SJCRH30 (cell line): ENCODE measurements at places on chromosomes 3 and 15.

DNA sequence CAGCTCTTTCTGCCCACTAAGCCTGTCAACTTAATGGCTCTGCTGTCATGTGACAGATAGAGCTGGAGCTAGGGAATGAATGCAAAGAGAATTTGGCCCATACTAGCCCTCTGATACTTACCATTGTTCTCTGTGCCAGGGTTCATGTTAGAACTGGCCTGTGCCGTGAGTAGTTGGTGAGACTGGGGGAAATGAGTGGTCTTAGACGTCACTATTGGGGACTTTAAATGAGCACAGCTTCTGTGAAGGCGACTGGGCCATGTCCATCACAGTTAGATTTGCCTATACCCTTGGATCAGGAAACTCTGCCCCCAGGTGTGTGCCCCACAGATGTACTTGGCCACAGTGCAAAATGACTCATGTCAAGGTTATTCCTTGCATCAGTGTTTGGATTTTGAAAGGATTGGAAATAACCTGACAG lies 124.9 kb downstream of the PTPRG start:
- DNase-seq, result no peak
- H3K27me3 ChIP-seq, result no peaks in the 10 kb centered on the region
- peaks cover 11% of the 10 kb centered on the region for H3K4me1 ChIP-seq
- H3K4me3 ChIP-seq, result no peak overlapping the region
- no peaks in the 10 kb centered on the region for H3K36me3 ChIP-seq
- no peak overlapping the region for H3K27ac ChIP-seq

DNA sequence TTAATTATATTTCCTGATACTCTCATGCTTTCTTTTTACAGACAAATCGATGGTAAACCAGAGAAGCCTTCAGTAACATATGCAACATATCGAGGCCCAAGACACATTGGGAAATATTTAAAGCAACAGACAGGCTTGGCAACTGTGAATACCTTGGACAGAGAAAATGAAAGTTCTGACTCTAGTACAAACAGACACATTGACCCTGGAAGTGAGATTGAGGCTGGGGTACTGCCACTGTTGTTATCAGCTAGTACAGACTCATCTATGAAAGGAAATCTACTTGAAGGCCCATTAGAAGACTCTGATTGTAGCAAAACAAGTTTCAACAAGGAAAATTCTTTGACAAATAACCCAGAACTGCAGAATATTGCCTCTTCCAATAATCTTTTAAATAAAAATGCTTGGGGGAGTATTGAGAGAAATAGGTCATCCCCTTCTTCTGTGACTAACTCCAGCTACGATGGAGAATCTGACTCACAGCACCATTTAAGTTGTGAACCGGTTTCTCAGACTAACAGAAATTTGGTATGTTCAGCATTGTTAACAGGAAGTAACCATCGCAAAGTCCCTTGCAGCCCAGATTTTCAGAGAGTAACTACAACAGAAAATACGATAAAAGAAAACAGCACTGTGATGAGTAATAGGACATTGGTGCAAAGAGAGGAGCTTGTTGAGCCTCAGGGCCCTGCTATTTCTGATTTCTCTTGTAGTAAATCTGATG lies 50.2 kb downstream of the CRYBG3 start:
- H3K4me1 ChIP-seq, result no peaks in the 10 kb centered on the region
- no peak for DNase-seq
- H3K36me3 ChIP-seq, result 0 out of 2 replicates have a peak, but pooled peaks cover 6% of the 10 kb centered on the region
- no peak overlapping the region for H3K4me3 ChIP-seq
- no peaks in the 10 kb centered on the region for H3K27me3 ChIP-seq
- no peak overlapping the region for H3K27ac ChIP-seq

DNA sequence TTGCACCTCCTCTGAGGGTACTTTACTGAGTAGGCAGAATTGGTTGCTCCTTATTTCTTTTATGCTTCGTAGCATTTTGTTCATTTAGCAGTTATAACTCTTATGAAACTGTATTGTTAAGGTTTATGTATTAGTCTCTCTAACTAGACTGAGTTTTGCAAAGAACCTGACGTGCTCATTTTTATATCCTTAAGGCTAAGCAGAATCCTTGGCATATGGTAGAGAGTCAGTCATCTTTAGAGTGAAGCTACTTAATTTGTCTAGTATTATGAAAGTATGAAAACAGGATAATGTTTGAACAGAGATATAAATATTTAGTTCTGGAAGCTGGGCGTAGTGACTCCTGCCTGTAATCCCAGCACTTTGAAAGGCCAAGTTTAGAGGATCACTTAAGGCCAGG lies 20.1 kb downstream of the CRYBG3 start:
- no peak for DNase-seq
- H3K36me3 ChIP-seq, result no peaks in the 10 kb centered on the region
- no peak overlapping the region for H3K27ac ChIP-seq

- no peak for DNase-seq
- no peaks in the 10 kb centered on the region for H3K27me3 ChIP-seq
- H3K27ac ChIP-seq, result no peak overlapping the region
- H3K36me3 ChIP-seq, result no peaks in the 10 kb centered on the region
Observed at GRCh38 chr3:186996356-186996755, 66.0 kb downstream of the ST6GAL1 start.

DNA sequence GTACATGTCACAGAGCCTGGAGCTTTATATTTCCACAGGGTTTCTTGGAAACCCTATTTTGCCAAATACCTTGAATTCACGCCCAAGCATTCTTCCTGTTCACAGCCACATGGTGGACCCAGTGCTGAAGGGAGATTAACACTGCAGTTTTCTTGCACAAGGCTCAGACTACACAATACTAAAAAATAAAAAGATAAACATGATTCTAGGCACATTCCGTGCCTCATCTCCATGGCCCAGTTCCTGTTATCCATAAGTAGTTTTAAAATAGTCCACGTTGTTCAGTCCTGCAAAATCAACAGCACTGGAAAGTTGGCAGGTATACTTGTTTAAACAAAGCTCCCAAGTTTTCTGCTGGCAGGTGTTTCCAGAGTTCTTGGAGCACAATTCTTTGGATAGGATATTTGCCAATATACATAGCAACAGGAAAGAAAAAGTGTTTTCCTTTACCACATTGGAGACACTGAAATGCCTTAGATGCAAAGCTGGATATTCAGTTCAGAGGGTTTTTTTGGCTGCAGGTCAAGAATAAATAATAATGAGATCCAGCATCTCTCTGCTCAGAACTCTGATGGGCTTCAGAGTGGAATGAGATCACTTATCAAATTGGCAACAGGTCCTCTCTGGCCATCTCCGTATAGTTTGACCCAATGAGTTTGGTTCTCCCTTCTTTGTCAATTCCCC lies 88.1 kb upstream of the TGFBR2 start:
- no peaks in the 10 kb centered on the region for H3K4me1 ChIP-seq
- H3K27me3 ChIP-seq, result no peaks in the 10 kb centered on the region
- H3K36me3 ChIP-seq, result no peaks in the 10 kb centered on the region
- no peak for DNase-seq
- H3K27ac ChIP-seq, result no peak overlapping the region

DNA sequence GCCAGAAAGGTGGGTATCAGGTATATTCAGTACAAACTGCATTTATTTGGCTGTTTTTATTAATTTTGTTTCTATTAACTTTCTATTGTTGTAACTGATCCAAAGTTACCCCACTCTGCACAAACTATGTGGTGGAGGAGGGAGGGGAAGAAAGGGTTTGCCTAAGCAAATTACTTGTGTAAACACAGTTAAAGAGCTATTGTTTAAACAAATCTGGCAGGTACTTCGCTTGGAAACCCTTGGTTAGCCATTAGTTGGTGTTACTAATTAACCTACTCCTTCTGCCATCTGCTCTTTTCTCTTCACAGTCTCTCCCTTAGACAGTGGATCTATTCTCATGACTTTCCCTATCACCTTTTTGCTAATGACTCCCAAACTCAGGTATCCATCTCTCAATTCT lies 328.4 kb upstream of the NECTIN3 start:
- no peaks in the 10 kb centered on the region for H3K27me3 ChIP-seq
- H3K4me1 ChIP-seq, result no peaks in the 10 kb centered on the region
- no peaks in the 10 kb centered on the region for H3K36me3 ChIP-seq
- no peak for DNase-seq
- no peak overlapping the region for H3K27ac ChIP-seq

DNA sequence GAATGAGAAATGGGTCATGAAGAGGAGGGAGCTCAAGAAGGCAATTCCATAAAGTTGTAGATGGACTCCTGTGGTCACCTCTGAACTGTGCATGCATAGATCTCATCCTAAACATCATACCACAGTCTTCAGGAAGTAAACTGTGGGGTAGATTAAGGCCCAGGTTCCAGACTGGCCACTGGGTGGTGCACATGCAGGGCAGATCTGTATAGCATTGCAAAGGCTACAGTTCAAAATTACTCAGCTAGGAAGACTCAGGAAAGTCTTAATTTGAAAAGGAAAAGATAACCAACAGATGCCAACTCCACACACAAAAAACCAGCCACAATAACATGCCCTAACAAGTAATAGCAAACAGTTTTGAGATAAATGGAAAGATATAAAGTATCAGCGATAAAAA lies 20.3 kb downstream of the KY start:
- no peaks in the 10 kb centered on the region for H3K36me3 ChIP-seq
- no peaks in the 10 kb centered on the region for H3K4me1 ChIP-seq
- no peaks in the 10 kb centered on the region for H3K27me3 ChIP-seq
- H3K4me3 ChIP-seq, result no peak overlapping the region

GRCh38 chr15:42048821-42049200 lies 28.0 kb upstream of the PLA2G4E start:
- no peak overlapping the region for H3K4me3 ChIP-seq
- no peaks in the 10 kb centered on the region for H3K36me3 ChIP-seq
- no peaks in the 10 kb centered on the region for H3K27me3 ChIP-seq
- H3K4me1 ChIP-seq, result peaks cover 3% of the 10 kb centered on the region; the same call in 1 of the 2 replicates

DNA sequence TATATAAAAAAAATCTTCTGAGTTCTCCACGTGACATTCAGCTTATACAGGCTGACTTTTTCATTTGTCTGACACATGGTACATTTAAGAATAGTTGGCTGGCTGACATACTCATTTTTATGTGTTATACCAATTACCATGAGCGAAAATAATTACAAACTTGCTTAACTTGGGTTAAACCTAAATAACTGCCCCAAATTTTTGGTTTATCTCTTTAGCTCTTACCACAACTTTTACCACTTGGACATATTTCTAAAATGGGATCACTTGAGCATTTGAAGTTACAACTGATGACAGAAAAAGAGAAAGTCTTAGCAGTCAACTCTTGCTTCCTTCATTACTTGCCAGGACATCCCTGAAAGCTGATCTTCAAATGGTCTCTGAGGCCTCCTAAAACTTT lies 618.1 kb downstream of the RBMS3 start:
- no peaks in the 10 kb centered on the region for H3K36me3 ChIP-seq
- H3K4me1 ChIP-seq, result no peaks in the 10 kb centered on the region
- no peak for DNase-seq
- H3K27ac ChIP-seq, result no peak overlapping the region
- H3K4me3 ChIP-seq, result no peak overlapping the region

- H3K27ac ChIP-seq, result no peak overlapping the region
- no peak for DNase-seq
- no peaks in the 10 kb centered on the region for H3K36me3 ChIP-seq
- no peaks in the 10 kb centered on the region for H3K27me3 ChIP-seq
- H3K4me3 ChIP-seq, result no peak overlapping the region
- no peaks in the 10 kb centered on the region for H3K4me1 ChIP-seq
Observed at GRCh38 chr3:49181351-49181750, 10.0 kb downstream of the KLHDC8B start.

- H3K27me3 ChIP-seq, result no peaks in the 10 kb centered on the region
- DNase-seq, result no peak
- peaks cover 10% of the 10 kb centered on the region for H3K4me1 ChIP-seq
- H3K4me3 ChIP-seq, result no peak overlapping the region
- H3K36me3 ChIP-seq, result no peaks in the 10 kb centered on the region
Observed at GRCh38 chr15:100781961-100782530, 97.6 kb upstream of the ALDH1A3 start.

DNA sequence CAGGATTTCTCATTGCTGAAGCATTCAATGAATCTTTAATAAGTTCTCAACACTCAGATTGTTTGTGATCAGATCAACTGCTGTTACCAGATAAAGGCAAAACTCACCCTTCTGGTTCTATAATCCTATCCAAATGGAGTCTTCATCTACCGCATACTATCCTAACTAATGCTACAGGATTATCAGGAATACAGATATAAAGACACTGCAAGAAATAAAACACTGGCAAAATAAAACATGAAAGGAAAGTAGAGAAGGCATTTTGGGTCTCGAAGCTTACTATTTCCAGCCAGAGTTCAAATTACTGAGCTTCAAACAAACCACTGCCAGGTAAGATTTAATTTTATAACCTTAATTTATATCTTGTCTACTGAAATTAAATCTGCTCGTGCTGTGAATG lies 524 bp downstream of the CHRM5 start:
- no peaks in the 10 kb centered on the region for H3K4me1 ChIP-seq
- DNase-seq, result no peak
- no peak overlapping the region for H3K27ac ChIP-seq
- H3K36me3 ChIP-seq, result no peaks in the 10 kb centered on the region
- no peak overlapping the region for H3K4me3 ChIP-seq

DNA sequence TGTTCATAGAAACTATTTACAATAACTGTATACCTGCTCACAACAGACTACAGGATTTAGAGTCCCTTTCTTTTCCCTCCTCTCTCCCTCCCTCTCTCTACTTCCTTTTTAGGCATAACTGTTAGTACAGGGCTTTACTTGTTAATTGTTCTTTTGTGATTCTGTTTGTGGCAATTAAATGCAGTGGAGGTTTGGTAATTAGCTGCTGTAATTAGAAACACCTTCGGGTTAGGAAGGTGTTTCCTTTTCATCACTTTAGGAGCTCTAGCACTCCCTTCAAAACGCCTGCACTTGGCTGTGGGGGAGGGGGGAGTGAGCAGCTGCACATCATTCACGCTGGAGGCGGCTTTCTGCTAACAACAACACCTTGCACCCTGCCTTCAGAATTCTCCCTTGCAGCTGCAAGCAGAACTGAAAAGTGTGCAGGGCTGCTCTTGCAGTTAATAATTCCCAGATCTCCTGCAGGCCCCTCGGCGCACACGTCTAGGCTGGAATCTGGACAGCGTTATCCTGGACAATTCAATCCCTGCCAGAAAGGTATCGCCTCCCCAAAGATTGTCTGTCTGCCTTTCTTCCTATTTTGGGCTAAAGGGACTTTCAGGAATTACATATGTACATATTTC lies 242.6 kb upstream of the RGMA start:
- H3K27me3 ChIP-seq, result no peaks in the 10 kb centered on the region
- H3K4me3 ChIP-seq, result 0 out of 2 replicates have a peak overlapping the region, but pooled peaks have one; percentile 0
- peaks cover 16% of the 10 kb centered on the region for H3K4me1 ChIP-seq
- peak; percentile 85 for DNase-seq

DNA sequence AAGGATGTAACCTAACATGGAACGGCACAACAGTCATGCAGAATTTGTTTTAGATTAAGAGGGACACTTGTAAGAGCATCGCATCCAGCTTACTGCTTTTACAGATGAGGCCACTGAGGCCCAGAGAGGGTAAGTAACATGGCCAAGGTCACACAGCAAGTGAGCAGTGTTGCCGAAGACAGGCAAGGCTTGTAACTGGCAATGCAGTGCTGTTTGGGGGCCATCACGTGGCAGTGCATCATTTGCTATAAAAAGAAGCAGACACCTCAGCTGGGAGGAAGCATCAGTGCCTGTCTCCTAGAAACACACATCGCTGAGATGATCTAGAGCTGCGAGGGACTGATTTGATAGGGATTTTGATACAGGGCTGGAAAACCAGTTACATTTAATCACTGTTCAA lies 108.2 kb upstream of the PROK2 start:
- H3K36me3 ChIP-seq, result no peaks in the 10 kb centered on the region
- no peaks in the 10 kb centered on the region for H3K27me3 ChIP-seq
- no peak for DNase-seq
- H3K4me1 ChIP-seq, result no peaks in the 10 kb centered on the region

GRCh38 chr3:140920029-140920428 lies 21.6 kb upstream of the SLC25A36 start:
- no peaks in the 10 kb centered on the region for H3K4me1 ChIP-seq
- no peak for DNase-seq
- no peaks in the 10 kb centered on the region for H3K36me3 ChIP-seq
- H3K27me3 ChIP-seq, result no peaks in the 10 kb centered on the region
- no peak overlapping the region for H3K27ac ChIP-seq
- no peak overlapping the region for H3K4me3 ChIP-seq
